Effector CD8-positive, alpha-beta T cell (primary cell): ENCODE measurements at places on chromosomes 16 and 17.

GRCh38 chr17:82461827-82462524, 3.4 kb downstream of the NARF start:
- DNase-seq = no peak

GRCh38 chr16:85436636-85437165, 176.4 kb upstream of the GSE1 start:
- no peak for DNase-seq

DNA sequence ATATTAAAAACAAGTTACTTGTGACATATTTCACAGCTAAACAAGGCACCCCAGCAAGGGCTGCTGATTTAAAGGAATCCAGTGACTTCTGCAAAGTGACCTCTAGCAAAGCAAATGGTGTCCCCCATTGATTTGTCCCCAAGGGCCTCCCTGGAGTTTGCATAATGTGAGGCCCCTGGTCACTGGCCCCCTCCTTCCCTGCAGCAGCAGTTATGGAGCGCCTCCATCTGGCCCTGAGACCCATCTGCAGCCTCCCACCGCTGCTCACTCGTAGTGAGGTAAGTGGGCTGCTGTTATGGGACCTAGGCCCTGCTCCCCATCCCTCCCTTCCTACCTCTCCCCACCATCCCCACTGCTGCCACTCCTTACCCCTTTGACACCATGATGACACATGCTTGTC, 19.6 kb upstream of the EEF2K start:
- DNase-seq = no peak

- no peak for DNase-seq
These were observed 67.6 kb upstream of the RBBP6 start for GRCh38 chr16:24471561-24472350.

GRCh38 chr16:25941800-25942499, 250.2 kb downstream of the HS3ST4 start:
- DNase-seq = no peak

GRCh38 chr16:74450236-74450635, 29.0 kb upstream of the CLEC18B start:
- no peak for DNase-seq

GRCh38 chr17:38402897-38403296, 25.4 kb upstream of the ARHGAP23 start:
- no peak for DNase-seq

GRCh38 chr17:39981207-39981741, 667 bp downstream of the PSMD3 start:
- no peak for DNase-seq

- no peak for DNase-seq
These were observed 114.7 kb downstream of the USP32 start for GRCh38 chr17:60277258-60277657.

DNA sequence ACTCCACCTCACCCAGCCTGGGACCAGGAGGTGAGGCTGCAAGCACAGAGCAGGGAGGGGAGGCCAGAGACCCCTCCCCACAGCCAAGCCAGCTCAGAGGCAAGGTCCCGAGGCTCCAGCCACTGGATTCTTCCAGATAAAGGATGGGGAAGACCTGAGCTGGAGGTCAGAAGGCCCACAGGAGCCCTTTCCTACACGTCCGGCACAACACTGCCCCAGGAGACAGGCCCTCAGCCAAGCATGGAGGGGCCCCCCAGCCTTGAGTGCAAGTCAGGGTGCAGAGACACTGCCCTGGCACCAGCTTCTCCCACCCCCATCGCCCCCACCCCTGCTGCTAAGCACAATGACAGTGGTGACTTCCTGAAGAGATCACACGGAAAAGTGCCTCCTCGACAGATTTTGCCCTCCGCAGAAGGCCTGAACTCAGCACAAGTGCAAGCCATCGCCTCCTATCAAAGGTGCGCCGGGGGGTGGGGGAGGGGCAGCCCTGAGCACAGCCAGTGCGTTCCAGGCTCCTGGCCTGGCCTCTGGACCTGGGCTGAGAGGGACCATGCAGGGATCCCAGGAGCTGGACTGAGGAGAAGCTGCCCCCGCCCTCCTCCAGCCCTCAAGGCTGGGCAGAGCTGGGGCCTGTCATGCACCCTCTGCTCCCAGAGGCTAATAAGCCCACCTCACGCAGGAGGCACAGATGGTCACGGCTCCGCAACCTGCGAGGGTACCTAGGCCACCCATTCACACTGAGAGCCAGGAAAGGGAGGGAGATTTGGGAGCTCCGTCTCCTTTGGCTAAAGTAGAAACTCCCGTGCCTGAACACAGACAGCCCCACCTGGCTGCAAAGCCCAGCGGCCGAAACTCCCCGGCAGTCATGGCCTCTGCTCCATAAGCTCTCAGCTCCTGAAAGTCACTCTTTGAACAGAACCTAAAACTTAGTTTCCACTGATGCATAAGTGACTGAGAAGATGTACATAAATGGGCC, 2.7 kb downstream of the MAFG start:
- DNase-seq = no peak

DNA sequence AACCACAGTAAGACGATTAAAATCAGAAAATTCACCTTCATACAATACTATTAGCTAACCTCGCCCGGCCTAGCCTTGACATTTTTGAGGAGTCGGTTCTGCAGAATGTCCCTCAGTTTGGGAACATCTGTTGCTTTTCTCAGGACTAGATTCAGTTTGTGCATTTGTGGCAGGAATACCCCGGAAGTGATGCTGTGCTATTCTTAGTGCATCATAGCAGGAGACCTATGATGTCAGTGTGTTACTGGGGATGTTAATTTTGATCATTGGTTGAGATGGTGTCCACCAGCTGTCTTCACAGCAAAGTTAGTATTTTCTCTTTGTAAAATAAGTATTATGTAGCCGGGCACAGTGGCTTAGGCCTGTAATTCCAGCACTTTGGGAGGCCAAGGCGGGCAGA, 21.5 kb upstream of the HELZ start:
- DNase-seq = no peak

DNA sequence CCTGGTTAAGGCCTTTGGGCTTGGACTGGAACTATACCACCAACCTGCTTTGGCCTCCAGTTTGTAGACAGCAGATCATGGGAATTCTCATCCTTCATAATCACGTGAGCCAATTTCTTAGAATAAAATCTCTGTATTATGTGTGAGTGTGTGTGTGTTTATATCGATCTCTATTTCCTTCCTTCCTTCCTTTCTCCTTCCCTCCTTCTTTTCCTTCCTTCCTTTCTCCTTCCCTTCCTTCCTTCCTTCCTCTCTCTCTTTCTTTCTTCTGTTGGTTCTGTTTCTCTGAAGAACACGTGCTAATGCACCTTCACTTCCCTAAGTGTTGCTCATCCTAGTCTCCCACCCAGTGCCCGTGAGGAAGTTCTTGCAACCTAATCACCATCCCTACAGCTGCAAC, 35.5 kb upstream of the PHB1 start:
- no peak for DNase-seq

DNA sequence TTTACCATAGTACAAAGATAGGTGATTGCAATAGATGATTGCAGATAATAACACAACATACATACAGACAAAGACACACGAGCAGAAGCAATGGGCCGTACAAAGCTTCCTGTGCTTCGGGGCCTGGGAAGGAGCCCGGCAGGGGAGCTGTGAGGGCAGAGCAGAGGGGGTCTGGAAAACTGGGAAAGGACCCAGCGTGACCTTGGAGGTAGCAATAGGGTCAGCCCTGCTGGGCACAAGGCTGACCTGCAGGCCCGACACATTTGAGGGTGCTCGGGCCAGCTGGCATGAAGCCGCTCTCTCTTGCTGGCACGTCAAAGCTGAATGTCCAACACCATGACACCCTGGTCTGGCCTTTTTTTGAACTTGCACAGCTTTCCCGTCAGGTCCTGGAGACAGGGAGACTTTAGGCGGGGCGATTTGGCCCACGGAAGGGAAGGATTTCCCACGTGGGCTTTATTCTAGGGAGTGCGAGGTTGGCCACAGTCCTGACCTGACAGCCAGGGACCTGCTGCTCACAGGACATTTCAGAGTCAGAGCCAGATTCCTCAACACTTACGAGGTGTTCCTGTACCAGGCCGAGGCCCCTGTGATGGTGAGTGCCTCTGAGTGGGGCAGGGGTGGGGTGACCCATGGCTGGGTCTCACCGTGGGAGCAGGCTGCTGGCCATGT, 83.2 kb downstream of the NTN1 start:
- DNase-seq = no peak

GRCh38 chr17:21397341-21398190, 21.4 kb downstream of the KCNJ12 start:
- no peak for DNase-seq

GRCh38 chr17:38628441-38628840, 22.7 kb upstream of the SRCIN1 start:
- DNase-seq = no peak

DNA sequence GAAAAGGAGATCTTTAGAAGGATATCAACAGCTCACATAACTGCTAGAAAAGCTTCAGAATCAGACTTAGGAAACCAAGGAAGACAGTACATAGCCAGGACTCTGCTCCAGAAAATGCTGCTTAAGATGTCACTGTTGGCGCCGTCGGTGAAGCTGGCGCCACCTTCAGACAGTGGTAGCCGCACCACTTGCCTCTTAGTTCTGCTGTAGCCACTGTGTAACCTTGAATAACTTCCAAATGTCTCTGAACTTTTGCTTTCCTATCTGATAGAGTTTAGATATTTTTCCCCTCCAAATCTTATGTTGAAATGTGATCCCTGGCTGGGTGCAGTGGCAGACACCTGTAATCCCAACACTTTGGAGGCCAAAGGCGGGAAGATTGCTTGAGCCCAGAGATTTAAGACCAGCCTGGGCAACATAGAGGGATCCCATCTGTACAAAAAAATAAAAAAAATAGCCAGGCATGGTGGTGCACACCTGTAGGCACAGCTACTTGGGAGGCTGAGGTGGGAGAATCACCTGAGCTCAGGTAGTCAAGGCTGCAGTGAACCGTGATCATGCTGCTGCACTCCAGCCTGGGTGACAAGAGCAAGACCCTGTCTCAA, 6.3 kb upstream of the USP31 start:
- DNase-seq = no peak

- no peak for DNase-seq
These were observed 146.4 kb downstream of the MSI2 start for GRCh38 chr17:57402681-57403180.

GRCh38 chr17:12134587-12134986, 113.9 kb downstream of the MAP2K4 start:
- no peak for DNase-seq

DNA sequence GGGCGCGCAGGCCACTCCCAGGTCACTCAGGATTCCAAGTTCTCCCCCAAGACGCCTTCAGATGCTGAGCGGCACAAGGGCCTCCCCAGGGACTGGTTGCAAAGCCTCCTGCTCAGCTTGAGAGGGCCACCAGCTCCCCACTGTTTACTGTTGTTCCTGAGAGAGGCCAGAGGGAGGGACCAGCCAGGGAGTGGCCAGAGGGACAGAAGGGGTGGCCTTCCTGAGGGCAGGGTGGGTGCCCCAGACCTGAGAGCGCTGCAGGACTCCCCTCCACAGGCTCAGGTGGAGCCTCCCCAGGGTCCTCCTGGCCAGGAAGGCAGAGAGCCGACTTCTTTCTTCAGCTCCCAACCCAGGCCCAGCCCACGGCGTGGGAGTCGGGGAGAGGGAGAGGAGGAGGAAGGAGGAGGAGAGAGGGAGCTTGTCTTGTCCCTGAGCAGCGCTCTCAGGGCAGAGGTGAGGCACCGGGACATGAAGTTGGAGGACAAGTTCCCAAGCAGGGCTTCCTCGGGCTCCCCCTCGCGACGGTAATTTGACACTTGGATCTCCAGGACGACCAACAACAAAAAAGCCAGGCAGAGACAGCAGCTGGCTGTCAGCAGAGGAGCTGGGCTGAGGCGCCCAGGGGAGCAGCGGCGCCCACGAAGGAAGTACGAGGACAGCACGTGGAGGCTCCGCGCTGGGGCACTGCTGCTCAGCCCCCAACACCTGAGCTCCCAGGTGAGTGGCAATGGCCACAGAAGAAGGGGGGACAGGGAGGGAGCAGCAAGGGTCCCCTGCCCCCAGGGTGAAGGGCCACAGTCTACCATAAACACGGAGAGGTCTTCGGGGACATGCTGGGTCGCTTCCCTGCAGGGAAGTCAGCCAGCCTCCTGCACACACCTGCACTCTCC, 497 bp downstream of the SMIM5 start:
- DNase-seq = peak; percentile 16

DNA sequence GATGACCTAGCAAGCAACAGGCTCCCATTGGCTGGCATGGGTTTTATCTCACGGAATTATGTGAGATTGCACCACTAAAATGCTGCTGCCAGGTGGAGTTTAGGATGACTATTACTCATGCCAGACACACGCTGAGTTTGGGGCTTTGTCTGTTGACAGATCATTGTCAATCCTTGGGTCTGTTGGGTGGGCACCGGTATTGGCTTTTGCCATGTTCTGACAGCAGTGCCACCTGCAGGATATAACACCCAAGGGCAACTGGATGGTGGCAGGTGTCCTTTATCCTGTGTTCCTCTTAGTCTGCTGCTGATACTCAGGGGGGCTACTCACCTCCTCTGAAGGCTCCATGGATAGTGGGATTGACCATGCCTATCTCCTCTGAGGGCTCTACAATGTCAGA, 221.6 kb upstream of the DYNLRB2 start:
- DNase-seq = no peak

GRCh38 chr17:12127177-12127576, 106.5 kb downstream of the MAP2K4 start:
- no peak for DNase-seq

GRCh38 chr17:78082988-78083387, 45.6 kb downstream of the TMC6 start:
- no peak for DNase-seq

DNA sequence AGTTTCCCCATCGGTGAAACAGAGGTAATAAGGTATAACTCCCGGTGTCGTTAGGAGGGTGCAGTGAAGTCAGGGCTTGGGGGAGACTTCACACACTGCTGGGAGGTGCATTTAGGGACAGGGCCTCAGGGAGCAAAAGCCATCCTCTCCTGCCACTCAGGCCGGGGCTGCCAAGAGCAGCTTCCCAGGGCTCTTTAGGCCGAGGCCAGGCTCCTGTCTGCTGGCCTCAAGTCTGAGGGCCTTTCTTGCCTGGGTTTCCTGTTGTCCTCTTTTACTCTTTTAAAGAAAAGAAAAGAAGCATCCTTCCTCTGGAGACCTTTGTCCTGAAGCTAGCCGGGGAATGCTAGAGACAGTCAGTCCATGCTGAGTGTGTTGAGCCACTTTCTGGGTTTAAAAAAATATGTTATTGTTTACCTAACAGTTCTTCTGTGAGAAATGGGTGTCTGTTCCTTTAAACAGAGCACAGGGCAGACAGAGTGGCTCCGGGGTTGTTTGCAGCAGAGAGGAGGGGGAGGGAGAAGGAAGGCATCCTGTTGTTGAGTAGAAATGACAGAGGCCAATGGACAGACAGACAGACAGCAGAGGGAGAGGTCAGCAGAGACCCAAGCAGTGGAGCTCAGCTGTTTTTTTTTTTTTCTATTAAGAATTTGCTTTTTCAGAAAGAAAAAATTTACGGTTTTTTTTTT, 79.1 kb downstream of the C17orf67 start:
- no peak for DNase-seq
